HL-60 (cell line): ENCODE measurements at places on chromosomes 7 and 10.

DNA sequence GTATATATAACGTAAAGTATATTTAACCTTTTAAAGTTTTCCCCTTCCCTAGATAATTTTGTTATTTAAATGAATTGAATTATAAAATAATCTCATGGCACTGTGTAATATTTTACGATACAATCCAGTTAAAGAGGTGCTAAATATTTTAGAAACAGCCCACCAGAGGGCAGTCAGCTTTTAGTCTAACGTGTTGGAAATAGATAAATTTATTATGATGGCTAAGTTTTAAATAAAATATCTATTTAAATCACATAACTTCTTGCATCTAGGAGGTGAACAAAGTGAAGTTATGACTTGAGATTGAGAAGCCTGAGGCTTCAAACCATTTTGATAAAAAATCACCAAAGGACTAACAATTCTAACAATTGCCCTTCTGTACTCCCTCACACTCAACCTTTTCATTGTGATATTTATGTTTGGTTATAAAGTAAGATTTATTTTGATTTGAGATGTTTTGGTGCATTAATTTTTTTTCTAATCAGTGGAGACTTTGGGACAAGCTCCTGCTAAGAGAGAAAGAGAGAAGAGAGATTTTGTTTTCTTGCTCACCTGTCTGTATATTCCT is 171.5 kb upstream of the SP4 start:
- no peak for DNase-seq

- DNase-seq = no peak
These were observed 62.4 kb downstream of the ZNF800 start for GRCh38 chr7:127330070-127330469.

DNA sequence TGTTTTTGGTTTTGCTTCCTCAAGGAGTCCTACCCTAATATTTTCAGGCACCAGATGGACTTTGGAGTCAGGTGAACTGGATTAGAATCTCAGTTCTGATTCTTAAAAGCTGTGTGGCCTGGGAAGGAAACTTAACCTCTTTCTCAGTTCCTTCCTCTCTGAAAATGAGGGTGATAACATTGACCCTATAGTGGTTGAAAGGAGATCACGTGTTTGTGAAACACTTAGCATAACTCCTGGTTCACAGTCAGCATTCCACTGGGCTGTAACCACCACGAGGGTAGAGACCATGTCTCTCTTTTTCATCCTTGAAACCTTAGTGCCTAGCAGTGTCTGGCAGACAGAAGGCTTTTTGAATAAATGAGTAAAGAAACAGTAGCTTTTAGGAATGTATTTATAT is 16.7 kb downstream of the LSMEM1 start:
- DNase-seq = no peak

DNA sequence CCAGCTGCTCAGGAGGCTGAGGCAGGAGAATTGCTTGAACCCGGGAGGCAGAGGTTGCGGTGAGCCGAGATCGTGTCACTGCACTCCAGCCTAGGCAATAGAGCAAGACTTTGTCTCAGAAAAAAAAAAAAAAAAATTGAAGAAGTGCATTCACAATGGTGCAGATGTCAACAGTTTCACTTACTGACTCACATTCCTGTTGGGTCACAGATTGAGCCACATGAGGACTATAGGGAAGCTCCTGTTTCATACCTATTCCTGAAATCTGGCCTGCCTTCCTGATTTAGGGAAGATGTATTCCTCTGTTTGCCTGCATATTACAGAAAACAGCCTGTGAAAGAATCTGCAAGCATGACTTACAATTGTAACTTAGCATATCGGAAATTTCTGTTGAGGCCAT is 78.2 kb downstream of the AKR1C4 start:
- no peak for DNase-seq

GRCh38 chr10:125639846-125640245 is 43.1 kb downstream of the TEX36 start:
- no peak for DNase-seq

DNA sequence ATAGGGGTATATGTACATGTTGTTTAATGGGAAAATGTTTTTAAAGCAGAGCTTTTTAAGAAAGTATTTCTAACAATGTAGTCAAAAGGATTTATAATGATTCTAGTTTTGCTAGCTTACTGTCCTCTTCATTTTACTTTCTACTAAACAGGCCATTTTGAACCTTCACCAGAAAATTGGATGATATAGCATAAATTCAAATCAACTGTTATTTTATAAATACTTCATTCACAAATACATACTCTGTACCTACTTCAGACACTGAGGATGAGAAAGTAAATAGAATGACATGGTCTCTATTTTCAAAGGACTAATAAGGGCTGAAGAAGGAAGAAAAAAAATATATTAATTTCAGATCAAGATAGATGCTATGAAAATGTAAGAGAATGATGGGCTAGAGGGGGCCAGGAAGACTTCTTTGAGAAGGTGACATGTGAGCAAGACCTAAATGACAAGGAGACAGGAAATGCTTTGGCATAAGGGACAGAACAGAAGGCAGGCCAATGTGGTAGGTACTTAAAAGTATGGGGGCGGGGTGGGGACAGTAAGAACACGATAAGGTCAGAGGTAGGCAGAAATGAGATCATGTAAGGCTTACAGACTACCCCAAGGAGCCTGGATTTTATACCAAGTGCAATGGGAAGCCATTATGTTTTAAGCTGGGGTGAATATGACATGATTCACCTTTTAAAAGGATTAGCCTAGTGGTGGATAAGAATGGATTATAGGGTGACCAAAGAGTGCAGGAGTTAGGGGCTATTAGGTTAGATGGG is 5.2 kb downstream of the NAMPT start:
- DNase-seq = no peak

- DNase-seq = no peak
These were observed 253.7 kb downstream of the ARHGAP21 start for GRCh38 chr10:24469993-24470392.

- no peak for DNase-seq
These were observed 48.7 kb upstream of the PPP1R3C start for GRCh38 chr10:91681361-91682276.
